ENCODE measurements at places on chromosomes 1 and 21.

GRCh38 chr1:71166178-71167173 lies 85.6 kb upstream of the ZRANB2 start:
- DNase-seq, result no peak

DNA sequence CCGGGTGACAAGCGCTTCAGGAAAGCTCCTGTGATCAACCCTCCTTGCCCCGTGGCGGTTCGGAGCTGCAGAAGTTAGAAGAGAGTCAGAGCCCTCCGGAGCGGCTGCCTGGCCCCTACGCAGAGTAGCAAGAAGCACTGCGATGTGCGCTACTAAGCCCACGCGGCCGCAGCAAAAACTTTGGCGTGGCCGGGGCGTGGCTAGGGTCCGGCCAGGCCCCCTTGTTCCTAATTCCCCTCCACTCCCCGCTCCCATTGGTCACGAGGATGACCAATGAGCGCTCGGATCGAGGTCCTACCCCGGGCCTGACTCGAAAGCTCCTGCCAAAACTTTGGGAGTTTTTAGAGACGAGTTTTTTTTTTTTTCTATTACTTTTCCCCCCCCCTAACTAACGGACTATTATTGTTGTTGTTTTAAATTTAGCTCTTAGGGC lies at the start of gene HLX:
Gene HLX, plus strand, starts transcription at position 368 of the 433 bp plus-strand sequence. CDS start 415 bp downstream, outside the sequence.
- peak; percentile 80 for DNase-seq

- DNase-seq, result no peak
Observed at GRCh38 chr1:46725736-46726108, 6.8 kb upstream of the EFCAB14 start.

DNA sequence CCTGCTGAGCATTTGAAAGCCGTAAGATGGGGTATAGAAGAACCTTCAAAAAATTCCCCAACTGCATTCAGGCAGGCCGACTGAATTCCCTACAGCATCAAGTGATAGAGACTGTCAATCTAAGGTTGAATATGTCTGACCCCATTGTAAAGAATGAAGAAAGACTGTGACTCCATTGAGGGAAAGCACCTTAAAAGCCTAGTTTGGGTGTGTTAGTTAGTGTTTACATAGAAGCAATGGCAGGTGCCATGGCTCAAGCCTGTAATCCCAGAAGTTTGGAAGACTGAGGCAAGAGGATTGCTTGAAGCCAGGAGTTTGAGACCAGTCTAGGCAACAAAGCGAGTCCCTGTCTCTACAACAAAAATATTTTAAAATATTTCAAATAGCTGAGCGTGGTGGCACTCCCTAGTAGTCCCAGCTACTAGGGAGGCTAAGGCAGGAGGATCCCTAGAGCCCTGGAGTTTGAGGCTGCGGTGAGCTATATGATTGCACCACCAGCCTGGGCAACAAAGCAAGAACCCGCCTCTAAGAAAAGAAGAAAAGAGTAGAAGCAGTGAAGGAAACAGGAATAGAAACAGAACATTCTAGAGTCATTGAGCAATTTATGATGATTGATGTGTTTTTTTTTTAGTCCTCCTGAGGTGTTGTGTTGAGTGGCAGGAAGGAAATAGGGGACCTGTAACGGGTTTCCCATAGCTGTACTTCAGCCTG lies 15.4 kb downstream of the POLR3GL start:
- no peak for DNase-seq

DNA sequence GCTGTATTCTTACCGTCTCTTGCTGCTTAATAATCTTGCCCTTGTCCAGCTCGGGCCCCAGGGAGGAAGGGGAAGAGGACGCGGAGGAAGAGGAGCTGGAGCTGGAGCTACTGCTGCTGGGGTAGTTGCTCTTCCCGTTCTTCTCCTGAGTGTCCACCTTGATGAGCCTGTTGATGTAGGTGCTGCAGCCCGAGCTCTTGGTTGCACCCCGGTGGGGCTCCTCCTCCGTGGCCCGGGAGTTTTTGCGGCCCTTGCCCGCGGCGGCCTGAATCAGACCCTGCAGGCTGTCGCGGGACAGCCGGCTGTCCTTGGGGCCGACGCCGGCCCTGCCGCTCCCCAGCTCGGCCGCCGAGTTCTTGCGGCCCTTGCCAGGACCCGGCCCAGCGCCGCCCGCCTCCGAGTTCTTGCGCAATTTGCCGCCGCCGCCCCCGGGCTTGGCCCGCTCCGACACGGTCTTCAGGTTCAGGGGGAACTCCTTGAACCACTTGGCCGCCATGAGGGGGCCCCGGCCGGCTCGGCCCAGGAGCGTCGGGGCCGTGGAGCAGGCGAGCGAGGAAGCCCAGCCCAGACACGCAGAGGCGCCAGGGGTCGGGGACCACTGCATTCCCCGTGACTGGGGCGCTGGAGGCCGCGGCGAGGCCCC lies 475 bp upstream of the TDRD10 start:
- peak; percentile 40 for DNase-seq

GRCh38 chr1:212525479-212526110 lies 83.0 kb upstream of the ATF3 start:
- no peak for DNase-seq

DNA sequence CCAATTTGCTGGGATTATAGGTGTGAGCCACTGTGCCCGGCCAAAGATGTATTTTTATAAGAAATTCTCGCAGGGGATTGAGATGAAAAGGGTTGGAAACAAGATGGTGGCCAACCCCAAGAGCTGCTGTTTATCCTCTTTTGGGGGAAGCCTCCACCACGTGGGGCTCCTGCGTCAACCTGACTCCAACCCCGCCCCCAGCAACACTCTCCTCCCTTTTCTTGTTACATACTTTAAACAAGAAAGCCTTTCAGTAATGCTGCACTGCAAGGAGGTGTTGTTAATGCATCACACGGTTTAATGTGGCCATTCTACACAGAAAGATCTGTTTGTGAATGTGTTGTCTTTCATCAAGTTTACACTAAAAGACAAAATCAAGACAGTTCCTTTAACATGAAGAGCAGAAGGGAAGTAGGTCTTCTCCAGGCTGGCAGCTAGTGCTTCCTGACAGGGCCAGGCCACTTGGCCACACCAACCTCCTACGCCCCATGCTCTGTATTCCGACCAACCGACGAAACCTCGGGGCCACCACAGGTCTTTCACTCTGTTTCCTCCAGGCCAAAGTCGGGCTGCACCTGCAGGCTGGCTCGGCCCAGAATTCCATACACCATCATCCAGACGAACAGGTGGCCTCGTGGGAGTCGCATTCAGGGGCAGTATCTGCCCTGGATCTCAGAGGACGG lies 25.9 kb downstream of the C2CD2 start:
- DNase-seq, result peak; percentile 57

GRCh38 chr21:30710499-30710898 lies 8.1 kb downstream of the KRTAP21-3 start:
- no peak for DNase-seq

All from GM10248 (cell line).